ENCODE measurements at places on chromosomes 6 and 20.

- DNase-seq: no peak
Observed at GRCh38 chr6:109695468-109695867, 4.4 kb downstream of the FIG4 start.

DNA sequence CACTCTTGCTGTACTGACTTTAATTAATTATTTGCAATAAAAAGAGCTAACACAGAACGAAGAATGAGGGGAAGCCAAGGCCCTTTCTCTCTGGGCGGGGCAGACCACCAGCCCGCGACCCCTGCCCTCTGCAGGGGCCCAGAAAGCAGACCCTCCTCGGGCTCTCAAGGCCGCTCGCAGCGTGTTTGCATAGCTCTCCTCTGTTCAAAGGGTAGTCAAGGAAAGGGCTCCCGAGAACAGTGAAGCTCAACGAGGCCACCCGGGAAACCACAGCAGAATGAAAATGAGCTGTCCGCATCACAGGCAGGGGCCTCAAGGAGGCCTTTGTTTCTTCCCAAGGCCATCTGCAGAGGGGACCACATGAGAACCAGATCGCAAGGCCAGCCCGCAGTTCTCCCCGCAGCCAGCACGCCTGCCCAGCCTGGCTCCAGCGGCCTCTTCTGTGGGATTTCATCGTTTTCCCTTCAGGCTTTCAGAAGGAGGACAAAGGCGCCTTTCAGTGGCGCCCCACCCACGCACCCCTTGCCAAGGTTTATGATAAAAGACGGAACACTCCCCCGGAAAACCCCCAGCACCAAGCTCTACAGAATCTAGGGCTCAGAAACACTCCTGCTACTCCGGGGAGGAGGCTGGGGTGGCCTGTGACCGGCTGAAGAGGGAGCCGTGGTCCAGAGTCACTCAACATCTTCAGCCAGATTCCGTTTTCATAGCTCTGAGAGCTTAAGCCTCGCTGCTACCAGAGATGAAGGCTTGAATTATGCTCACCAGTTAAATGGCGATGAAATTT lies 25.3 kb downstream of the ACSS1 start:
- DNase-seq: no peak

- no peak for DNase-seq
Observed at GRCh38 chr20:45325371-45325770, 17.3 kb upstream of the MATN4 start.

DNA sequence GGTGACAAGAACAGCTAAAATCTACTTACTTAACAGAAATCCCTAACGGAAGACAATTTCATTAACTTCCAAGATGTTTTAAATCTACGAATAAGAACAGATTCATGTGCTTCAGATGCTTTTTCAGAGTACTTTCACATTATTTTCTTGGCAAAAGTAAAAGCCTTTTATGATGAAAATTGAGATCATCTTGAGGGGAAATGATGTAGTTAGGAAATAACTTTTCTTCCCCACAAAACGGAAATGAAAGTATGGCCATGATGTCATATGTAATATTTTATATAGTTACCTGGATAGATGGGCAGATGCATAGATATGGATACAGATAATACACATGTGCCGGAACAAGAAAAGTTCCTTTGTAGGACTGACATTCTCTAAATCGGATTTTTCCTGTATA lies 32.8 kb downstream of the SASH1 start:
- DNase-seq: no peak

- no peak for DNase-seq
Observed at GRCh38 chr6:15712797-15713196, 50.0 kb upstream of the DTNBP1 start.

- DNase-seq: no peak
Observed at GRCh38 chr6:13425943-13426931, 61.2 kb downstream of the GFOD1 start.

DNA sequence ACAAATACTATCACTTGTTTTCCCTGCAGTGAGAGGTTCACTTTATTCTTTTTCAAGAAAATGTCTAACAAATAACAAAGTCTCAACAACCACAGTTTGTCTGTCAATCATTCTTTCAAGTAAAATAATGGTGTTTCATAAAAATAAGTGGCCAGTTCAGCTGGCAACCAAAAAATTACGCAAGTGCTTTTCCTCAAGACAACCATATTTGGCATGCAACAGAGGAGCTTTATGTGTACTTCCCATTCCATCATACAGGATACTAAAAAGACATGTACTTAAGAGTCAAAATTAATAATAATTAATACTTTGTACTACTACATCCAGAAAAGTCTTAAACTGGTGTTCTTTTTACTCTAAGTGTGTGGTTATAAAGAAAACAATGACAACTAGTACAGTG lies 34.6 kb downstream of the ATG5 start:
- DNase-seq: no peak

- no peak for DNase-seq
Observed at GRCh38 chr20:51660672-51661608, 107.2 kb downstream of the ATP9A start.

DNA sequence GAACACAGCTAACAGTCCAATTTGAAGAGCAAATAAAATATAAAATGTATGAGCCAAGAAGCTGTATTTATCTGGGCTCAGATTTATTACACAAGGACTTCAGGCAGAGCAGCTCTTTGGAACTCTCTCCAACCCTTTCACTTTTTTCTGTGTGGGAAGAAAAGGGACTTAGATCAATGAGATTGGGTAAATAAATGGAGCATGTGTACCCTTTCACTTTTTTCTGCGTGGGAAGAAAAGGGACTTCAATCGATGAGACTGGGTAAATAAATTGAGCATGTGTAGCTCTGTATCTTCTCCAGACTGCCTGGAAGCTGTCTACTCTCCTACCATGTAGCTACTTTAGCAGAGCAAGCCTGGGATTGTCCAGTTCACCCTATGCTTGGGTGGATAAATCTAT lies 10.7 kb downstream of the SLC17A3 start:
- no peak for DNase-seq

DNA sequence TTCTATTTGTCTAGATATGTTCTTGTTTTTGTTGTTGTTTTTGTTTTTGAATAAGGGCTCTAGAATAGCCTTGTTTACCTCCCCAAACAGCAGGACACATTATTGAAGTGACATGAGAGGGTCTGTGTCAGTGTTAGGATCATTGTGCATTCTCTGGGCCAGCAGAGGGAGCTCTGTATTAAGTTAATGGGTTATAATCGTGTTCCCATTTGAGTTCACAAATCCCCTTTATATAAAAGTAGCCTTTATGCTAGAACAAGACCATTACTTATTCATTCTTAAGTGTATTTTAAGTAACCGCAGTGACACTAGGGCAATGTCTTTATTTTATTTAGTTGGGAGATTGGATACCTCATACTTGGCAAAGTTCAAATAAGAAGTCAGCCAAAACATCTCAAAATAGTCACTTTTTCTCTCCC lies 44.8 kb downstream of the STK4 start:
- peak; percentile 36 for DNase-seq

DNA sequence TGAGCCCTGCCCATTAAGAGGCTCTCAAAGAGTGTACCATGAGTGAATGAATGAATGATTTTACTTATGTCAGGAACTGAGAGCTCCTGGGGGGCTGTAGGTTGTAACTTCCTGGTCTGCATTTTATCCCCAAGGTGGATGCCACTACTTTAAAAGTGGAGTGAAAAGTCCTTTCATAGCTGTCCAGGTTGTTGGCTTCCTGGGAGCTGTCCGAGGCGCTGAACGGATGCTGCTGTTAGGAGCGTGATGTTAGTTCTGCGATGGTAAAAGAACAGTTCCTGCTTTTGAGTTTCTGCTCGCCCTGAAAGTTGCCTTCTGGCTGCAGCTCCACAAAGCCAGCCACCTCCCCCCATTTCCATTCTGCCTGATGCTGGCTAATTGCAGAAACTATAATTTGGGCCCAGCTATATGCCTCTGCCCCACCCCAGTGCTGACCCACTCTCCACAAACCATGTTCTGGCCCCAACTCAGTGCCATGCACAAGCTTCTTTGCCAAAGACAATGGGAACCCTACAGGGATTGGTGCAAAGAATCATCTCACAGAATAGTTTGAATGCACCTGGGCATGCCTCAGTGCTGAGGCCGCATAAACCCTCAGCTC lies 330.9 kb upstream of the CDH4 start:
- no peak for DNase-seq

All from naive thymus-derived CD4-positive, alpha-beta T cell (primary cell).